ENCODE measurements at places on chromosomes 2 and 18. TPM values are rescaled to one million over a fixed set of nuclear protein-coding genes. Genes with fewer than 3 reads are reported as not detected.

GRCh38 chr2:27992787-27993401 lies 102.4 kb downstream of the BABAM2 start:
- no peak for DNase-seq

DNA sequence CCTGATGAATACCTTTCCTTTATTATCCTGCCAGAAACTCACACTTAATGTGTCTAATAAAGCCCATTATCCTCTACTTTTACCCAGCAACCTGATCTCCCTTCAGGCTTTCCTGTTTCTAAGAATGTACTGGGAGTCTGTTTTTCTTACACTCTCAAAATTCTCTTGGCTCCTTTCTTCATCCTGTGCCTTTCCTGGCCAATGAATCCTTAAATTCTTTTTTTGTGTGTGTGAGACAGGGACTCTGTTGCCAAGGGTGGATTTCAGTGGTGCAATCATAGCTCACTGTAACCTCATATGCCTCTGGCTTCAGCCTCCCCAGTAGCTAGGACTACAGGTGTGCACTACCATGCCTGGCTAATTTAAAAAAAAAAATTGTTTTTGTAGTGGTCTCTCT lies 72.7 kb downstream of the MAP2 start:
- DNase-seq: no peak

The FBXO48 gene
- 1.1 TPM for total RNA-seq

GRCh38 chr2:237474442-237474911 lies 12.6 kb upstream of the MLPH start:
- no peak for DNase-seq

The USP40 gene
- 12.0 TPM for total RNA-seq

The REL gene
- 7.5 TPM for total RNA-seq

DNA sequence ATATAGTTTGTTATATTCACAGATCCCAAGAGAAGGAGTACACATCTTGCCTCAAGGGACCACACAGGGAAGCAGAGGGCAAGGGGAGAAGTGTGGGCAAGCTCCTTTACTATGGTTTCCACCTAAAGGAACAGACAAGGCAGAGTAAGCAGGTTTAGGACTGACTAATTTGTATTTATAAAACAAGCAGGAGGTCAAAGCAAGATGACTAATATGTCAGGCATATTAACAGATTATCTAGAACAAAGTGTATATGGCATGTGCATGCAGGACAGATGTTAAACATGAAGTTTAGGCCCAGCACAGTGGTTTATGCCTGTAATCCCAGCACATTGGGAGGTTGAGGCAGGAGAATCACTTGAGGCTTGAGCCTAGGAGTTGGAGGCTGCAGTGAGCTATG lies 3.7 kb upstream of the LRP2 start:
- no peak for DNase-seq

DNA sequence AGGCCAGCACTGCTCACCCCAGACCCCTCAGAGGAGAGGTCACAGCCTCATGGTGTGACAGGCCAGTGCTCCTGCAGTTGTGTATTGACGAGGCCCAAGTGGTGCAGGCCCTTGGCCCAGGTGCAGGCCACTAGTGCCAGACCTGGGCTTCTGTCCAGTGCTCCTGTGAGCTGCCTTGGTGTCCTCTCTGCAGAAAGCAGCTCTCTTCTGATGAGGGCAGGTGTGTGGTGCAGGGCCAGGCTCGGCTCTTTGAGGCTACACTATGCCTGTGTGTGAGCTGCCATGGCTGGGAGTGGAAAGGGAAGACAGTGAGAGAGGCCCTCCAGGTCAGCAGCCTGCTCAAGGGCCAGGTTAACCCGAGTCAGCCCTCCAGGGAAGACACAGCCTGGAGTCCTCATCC lies 17.1 kb downstream of the EHD3 start:
- no peak for DNase-seq

The NEU2 gene
- not detected for total RNA-seq

The IL36G gene
- not detected for total RNA-seq

DNA sequence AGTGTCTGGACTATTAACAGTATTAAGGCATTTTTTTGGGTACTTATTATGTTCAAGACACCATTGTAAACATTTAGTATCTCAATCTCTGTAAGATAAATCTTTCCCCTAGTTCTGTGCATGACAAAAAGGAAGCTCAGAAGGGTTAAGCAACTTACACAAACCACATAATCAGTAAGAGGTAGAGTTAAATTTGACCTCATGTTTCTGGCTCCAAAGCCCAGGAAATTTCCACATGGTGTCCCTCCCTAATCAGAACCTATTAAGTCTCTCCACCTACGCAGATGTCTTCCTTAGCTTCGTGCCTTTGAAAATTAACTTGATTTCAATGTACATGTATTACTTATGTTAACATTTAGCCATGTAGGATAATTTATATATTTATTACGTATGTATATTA lies 2.0 kb downstream of the MFSD6 start:
- DNase-seq: no peak

Data from H1 (cell line).